ENCODE measurements at places on chromosomes 11 and 22.

DNA sequence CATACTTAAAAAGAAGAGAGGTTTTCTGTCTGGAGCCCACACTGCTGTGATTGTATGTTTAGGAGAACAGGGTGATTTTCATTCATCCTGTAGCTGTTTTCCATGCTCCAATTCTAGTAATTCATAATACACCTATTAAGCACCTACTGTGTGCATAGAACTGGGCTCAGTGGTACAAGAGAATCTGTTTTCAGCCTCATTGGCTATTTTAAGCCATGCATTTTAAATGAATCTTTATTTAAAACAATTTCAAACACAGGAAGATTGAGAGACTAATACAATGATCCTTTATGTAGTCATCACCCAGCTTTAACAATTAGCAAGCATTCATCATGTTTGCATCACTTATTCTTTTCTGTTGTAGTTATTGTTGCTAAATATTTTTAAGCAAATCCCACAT lies 86.2 kb downstream of the BDNF start:
- no peak for DNase-seq

DNA sequence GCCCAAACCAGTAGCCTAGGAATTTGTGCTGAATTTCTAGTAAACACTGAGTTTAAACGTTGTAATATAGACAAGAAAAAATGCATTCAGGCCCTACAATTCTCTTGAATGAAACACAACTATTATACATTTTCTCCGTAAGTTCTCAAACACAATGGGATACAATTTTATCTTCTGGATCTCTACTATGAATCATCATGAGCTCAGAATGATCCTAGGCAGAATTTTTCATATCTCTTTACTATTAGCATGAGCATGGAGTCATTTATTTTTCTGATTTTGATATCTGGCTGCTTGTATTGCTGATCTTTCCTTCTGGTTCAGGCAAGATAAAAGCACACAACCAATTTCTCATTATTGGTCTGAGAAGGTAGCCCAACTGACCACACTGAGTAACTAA lies 1123.4 kb upstream of the RAG2 start:
- no peak for DNase-seq

- DNase-seq = no peak
These were observed 510.4 kb downstream of the BUD13 start for GRCh38 chr11:116262370-116262769.

DNA sequence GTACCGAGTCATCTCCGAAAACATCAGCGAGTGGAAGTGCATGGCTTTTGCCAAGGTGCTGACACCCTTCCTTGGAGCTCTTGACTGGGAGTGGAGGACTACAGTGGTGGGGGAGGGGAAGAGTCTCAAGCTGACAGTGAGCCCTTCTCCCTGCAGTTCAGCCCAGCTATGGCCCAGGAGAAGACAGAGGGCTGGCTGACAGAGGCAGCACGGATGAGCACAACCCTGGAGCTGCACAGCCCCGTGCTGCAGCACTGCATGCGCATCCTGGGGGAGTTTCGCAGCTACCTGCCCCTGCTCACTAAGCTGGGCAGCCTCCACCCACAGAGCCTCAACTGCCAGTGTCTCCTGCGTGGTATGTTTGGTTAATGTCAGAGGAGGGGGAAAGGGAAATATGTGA lies 41.4 kb downstream of the DNHD1 start:
- peak; percentile 52 for DNase-seq

- peak; percentile 43 for DNase-seq
These were observed 12.5 kb upstream of the C1QTNF4 start for GRCh38 chr11:47606731-47607130.

DNA sequence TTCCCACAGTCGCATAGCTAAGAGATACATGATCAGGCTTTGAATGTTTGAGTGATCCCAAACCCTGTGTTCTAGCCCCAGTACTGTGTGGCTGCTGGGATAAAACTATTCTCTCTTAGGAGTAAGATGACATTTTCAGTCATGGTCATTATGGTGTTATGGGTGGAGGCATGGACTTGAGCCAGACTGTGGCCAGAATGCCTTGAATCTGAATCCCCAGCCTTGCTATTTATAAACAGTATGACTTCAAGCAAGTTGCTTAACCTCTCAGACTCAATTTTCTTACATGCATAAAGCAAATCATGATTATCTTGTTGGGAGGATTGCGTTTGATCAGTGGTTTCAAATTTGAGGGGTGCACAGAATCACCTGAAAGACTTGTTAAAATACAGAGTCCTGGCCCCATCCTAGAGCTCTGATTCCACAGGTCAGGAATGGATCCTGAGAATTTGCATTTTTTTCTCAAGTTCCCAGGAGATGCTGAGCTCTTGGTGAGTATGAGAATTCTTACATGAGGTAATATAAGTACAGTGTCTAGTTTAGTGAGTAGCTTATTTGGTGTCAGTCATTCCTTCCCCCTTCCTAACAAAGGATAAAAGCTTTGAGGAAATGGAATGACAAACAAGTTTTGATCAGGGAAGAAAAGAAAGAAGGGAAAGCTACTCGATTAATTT lies 571.7 kb downstream of the METTL15 start:
- no peak for DNase-seq

- no peak for DNase-seq
These were observed 15.9 kb downstream of the NEAT1 start for GRCh38 chr11:65438257-65439151.

DNA sequence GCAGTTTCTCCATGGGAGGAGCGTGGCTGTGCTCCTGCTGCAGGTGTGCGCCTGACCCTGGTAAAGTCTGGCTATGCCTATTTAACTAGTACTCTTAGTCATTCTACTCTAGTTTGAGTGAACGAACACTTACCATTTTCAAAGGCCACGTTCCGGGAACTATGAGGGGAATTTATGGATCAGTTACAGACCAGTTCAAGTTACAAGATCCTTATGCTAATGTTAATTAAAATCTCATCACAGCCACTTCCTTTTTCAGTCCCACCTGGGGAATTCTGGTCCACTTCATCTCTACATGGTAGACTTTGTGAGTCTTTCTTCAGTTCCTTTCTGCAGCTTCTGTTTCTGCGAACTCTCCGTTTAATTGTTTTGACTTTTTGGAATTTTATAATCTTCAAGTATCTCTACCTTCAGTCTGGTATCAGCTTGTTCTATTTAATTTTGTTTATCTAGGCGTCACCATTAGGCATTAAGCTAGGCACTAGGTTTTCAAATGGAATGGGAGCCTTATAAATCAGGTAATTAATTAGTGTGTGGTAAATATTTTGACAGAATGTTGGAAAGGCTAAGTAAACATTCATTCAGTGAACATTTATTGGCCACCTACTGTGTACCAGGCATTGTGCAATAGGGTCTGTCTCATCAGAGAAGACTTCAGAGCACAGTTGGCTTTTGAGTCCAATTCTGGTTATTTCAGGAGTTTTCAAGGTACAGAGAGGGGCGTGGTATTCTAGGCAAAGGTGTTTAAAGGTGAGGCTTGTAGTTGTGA lies 78.9 kb downstream of the GRK3 start:
- DNase-seq = no peak

DNA sequence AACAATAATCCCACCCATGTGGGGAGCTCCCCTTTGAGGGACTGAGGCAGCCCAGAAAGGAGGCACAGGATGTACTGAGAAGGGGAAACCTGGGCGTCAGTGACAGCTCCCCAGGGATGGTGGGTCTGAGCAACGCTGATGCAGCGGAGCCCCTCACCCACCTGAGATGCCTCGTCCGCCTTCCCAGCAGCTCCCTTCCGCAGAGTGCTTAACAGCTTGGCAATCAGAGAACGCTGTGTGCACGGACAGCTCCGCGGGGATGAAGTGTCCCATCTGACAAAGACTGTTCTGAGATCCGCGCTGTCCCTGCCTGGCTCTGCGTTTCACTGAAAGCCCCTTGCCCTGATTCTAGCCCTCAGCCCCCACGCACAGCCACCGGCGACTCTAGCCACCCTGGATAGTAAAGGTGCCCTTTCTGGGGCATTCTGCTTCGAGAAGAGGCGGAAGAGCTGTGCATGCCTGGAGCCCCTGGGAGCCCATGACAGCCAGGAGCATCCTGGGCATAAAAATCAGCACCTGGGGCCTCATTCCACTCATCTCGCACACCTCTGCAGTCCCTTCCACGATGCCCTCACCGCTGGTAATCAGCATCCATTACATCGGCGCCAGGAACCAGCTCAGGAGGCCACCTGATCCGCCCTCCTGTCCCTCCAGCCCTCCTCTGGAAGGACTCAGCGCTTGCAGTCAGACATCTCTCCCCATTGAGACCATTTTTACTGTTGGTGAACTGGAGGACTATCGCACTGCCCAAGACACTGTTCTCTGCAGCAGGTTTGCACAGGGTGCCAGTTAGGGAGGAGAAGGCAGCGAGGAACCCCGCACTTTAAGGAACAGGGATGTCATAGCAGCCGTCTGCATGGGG lies 10.7 kb downstream of the KCNJ5 start:
- DNase-seq = peak; percentile 67

- DNase-seq = no peak
These were observed 73.4 kb downstream of the WNT7B start for GRCh38 chr22:45903355-45904135.

DNA sequence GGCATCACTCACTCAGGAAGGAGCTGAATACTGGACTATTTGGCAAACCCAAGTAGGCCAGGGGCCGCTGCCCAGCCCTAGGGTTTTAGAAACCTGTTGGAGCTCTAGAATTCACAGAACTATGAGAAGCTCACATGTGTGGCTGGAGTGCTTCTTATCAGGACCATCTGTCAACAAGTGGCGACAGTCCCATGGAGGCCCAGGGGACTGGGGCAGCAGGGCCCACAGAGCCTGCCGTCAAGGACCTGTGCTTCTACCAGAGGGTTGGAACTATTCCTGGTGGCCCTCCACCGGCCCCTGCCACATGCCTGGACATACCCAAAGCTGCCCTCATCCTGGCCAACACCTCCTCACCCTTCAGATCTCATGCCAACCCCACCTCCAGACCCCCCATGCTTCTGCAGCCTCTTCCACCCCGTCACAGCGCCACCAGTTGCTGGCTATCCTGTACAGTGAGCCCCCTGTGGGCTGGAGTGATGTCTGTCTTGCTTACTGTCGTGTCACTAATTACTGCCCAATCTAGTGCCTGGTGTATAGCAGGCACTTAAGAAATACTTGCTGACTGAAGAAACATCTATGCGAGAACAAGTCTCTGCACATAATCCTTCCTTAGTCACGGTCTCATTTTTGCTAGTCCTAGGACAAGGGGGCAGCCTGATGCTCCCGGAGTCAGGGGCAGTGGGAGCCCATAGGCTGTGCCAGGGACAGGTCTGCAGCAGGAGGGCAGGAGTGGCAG lies 27.2 kb upstream of the RASL10A start:
- peak; percentile 56 for DNase-seq

- peak; percentile 68 for DNase-seq
These were observed 89.9 kb upstream of the PRDM11 start for GRCh38 chr11:45056529-45056928.

- no peak for DNase-seq
These were observed 59.0 kb downstream of the ARL14EP start for GRCh38 chr11:30381879-30382278.

- DNase-seq = peak; percentile 80
These were observed 6.8 kb upstream of the TPBGL start for GRCh38 chr11:75233754-75234172.

DNA sequence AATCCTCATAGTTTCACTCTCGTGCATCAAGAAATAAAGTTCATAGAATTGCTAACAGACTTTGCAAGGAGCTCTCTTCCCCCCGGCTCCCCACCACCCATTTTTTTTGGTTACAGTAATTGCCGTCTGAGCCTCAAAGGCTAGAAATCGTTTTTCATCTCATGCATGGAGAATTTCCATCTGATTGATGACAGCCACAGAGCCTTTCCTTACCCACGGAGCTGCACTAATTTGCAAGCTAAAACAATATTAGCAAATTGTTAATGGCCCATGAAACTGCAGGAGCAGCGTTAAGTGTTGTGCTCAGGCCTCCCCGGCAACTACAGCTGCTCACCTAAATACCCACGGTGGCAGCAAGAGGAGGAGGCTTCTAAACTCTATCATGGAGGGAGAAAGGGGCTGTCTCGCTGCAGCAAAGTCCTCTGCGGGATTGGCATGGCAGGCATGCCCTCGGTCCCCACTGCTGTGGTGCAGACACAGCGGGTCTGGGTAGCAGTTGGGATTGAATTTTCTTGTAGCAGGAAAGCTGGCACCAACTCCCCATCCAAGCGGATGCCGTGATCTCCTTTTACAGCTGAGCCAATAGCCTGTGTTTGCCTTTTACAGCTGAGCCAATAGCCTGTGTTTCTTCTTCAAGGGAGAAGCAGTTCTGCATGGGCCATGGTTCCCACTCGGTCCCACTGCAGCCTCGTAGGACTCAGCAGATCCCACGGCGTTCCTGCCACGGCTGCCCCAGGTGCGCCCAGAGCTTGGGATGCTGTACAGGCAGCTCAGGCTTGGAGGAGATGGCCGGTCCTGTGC lies 412.3 kb downstream of the BRD1 start:
- peak; percentile 61 for DNase-seq

DNA sequence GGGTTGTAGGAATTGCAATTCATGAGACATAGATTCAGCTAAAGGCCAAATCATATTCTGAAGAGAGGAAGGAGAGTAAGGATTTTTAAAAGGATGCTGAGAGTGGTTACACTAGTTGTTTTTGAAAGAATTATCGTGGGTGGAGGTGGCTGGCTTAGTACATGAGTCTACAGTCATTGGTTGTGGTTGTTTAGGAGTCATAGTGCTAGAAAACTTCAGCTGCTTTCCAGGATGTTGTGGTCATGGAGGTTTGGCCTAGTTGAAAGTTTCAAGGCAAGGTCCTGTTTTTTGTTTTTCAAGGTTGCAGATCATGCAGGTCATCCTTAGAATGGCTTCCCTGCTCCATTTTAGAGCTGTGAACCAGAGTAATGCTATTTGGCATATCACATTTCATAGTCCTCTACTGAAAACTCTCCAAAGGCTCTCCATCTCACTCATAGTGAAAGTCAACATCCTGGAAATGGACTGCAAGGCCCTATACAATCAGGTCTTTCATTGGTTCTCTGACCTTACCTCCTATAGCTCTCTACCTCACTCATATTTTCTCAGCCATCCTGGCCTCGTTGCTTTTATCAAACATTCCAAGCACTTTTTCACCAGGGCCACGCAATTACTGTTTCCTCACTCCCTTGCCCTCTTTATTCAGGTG lies 26.1 kb upstream of the ZBTB44 start:
- no peak for DNase-seq

DNA sequence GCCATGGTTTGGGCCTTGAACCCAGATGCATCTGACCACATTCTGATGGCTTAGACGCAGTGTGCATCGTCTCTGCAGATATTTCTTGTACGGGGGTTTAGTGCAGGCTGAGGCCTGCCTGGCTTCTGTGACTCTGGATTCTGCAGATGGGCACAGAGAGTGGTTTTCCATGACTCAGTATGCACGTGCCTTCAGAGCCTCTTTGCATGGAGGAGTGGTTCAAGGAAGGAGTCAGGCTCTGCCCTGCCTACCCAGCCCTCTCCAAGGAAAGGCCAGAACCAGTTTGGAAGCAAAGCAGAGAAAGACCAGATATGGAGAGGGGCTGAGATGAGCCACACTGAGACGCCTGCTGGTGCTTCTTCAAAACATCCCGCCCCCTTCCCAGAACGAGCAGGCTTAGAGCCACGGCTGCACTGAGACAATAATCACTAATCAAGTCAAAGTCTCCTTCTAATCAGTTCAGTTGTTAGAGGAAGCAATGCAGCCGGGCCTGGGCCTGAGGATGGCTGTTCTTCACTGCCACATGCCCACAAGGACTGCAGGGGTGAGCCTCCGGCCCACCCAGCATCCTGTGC lies 308.9 kb downstream of the NXPE2 start:
- DNase-seq = no peak

- no peak for DNase-seq
These were observed 6.7 kb upstream of the RAB3IL1 start for GRCh38 chr11:61924064-61924455.
